Activated CD8-positive, alpha-beta memory T cell treated with anti-CD3 and anti-CD28 coated beads, Interleukin-2, amount 50 U/mL, for 4 hours (primary cell): ENCODE measurements at places on chromosomes 1 and 21.

DNA sequence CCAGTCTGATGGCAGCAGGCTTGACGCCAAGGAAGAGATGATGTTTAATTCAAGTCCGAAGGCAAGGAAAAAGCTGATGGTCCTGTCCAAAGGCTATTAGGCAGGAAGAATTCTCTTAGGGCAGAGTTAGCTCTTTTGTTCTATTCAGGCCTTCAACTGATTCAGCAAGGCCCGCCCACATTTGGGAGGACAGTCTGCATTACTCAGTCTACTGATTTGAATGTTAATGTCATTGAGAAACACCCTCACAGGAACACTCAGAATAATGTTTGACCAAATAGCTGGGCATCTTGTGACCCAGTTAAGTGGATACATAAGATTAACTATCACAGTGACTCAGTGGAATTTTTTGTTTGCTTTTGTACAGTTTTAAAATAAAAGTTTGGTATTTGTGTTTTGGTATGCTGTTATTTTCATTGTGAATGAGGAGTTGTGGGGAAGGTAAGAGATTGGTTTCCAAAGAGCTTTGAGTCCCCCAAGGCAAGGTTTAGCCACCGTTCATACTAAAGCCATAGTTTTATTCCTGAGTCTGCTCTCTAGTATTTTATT, 1.7 kb upstream of the ZNF691 start:
- DNase-seq: no peak

DNA sequence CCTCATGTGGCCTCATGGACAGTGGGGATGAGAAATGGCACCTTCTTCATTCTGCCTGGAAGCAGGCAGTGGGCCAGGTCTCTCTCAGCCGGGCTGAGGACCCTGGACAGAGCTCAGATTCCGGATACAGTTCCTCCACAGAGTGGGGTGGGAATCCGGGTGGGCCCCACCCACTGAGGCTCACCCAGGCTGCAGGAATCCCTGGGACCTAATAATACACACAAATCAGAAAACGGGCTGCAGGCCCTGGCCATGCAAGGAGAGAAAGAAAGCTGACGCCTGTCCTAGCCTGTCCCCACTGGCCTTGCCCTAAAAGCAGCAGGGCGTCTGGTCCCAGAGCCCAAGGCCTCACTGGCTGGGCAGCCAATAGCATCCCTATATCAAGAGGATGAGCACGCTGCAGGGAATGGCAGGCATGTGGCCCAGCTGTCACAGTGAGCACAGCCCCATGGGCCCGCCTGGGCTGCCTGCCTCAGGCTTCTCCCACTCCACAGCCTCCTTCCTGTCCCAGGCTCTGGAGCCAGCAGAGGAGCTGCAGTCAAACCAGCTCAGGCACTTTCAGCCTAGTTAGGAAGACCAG, 25.3 kb downstream of the ACTA1 start:
- DNase-seq: no peak

- no peak for DNase-seq
Observed at GRCh38 chr1:178723546-178723945, 1.5 kb upstream of the RALGPS2 start.

GRCh38 chr1:211420389-211420788, 71.6 kb downstream of the RD3 start:
- no peak for DNase-seq

DNA sequence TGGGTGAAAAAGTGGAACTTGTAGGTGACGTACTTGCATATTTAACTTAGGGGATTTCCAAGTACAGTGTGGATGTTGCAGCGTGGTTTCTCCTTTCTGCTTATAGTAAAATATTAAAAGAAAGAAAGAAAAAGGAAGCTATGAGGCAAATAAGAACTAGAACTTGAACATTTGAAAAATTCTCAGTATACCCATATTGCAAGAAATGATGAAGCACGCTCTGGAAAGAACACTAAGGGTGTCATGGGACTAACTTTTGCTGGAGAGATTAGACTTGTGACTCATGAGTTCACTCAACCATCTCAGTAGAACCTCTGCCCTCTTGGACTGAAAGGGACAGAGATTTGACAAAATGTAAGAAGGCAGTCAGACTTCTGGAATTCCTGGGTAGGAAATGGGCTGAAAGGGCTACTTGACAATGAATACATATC, 704.5 kb upstream of the ADGRL4 start:
- DNase-seq: no peak

GRCh38 chr21:43619344-43619743, 39.9 kb downstream of the HSF2BP start:
- no peak for DNase-seq

- no peak for DNase-seq
Observed at GRCh38 chr1:114517348-114517747, 6.3 kb upstream of the TRIM33 start.

DNA sequence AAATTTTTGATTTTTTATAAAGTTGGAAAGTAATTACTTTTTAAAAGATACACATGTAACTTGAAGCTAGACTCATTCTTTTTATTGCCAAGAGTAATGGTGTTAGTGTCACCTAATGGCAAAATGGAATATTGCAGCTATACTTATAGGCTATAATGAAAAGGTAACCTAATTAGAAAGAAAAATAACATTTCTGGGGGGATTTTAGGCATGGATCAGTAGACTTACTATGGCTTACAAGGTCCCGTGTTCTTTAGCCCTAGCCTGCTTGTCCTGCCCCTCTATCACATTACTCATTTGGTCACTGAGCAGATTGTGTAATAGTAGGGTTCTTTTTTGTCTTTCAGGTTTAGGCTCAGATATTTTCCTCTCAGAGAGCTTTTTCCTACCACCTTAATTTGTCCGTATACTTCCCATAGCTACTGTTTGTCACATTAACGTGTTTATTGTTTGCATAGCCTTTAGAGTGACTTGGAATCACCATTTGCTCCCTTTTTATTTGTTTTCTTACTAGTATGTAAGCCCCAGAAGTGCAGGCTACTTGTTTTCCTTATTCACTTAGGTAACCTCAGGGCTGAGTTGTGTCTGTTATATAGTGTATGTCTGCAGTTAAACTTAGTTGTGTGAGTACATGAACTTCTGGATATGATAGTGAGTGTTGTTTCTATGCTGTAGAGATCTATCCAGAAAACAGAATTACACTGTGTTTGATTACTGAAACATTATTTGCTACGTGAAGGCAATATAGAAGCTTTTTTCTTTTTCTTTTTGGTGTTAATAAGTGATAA, 58.7 kb downstream of the RABGAP1L start:
- no peak for DNase-seq

GRCh38 chr1:204080163-204080903, 7.4 kb downstream of the SOX13 start:
- no peak for DNase-seq

GRCh38 chr21:18274370-18274769, 29.7 kb downstream of the CHODL start:
- no peak for DNase-seq

- no peak for DNase-seq
Observed at GRCh38 chr1:8241417-8242014, 76.4 kb upstream of the SLC45A1 start.

DNA sequence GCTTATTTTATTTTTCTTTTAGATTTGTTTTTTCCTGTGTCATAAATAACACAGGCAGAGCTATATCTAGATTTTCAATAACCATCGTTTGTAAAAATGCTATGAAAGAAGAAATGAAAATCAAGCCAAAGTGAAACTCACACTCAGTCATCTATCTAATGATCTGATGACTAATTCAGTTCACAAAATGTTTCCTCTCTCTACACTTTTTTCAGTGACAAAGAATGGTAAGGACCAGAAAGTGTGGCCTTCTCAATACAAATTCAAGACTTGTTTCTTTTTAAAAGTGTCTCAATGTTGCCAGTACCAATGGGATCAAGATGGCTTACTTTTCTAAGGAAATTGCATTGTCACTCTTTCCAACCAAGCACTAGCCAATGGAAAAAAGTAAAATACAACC, 282.8 kb upstream of the PKN2 start:
- DNase-seq: no peak

GRCh38 chr1:76379506-76379905, 305.0 kb downstream of the ST6GALNAC3 start:
- no peak for DNase-seq

DNA sequence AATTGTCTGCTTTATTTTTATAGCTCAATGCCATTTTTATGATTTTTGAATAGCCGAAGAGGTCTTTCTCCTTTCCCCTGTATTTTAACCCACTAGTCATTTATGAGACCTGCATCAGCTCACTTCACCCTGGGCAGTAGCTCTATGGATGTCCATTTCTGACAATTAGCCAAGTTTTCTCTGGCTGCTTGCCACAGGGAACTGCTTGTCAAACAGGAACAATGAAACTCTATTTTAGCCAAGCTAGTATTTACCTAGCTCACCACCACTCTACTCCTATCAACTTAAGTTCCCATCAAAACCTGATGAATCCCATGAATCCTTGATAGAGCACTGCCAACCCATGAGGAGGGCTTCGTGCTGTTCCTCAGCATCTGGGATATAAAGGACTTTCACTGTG, 406.7 kb downstream of the RWDD3 start:
- no peak for DNase-seq

GRCh38 chr1:156704930-156705320, 458 bp downstream of the CRABP2 start:
- peak; percentile 51 for DNase-seq

DNA sequence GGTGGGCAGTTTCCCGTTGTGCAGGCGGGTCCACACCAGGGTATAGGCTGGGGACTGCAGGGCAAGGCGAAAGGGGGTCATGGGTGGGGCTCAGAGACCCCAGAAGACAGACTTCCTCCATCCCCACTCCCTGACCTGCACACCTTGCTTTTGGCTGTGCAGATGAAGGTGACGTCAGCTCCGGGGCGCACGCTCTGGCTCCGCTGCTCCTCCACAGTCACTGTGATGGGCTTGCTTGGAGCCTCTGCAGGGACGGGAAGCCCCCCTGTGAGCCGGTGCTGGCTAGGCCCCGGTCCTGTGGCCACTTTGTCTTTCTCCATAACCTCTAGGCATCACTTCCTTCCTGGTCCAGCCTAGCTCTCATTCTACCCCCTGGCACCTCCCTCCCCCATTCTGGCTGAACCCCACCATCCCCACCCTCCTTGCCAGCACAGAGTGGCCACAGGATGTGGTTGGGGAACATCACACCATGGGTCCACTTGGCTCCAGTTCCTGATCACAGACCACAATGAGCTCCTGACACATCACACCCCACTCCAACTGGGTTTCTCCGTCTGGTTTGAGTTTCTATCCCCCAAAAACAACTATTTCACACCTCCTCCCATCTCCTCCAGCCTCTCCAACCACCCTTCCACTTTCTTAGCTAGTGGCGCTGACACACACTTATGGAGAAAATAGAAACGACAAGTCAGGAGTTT, 45.2 kb downstream of the LDLRAD2 start:
- no peak for DNase-seq

- no peak for DNase-seq
Observed at GRCh38 chr1:166981589-166981988, 6.2 kb upstream of the ILDR2 start.

- no peak for DNase-seq
Observed at GRCh38 chr1:69175053-69175452, 392.7 kb upstream of the LRRC7 start.

- DNase-seq: no peak
Observed at GRCh38 chr1:30318413-30318812, 405.0 kb downstream of the MATN1 start.

DNA sequence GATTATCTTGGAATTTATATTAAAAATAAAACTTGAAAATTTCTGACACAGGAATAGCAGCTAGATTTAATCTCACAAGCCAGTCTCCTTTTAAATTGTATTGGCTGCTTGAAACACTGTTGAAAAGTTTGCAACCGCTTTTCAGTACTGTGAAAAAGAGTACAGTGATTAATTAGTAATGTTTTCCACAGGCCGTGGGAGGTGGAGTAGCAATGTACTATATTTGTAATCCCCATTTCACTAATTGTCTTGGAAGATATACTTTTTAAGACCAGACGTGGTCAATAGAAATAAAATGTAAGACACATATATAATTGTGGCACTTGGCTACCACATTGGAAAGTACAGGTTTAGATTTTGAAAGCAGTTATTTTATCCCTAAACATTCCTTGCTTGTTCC, 40.8 kb upstream of the MYOCOS start:
- no peak for DNase-seq

- no peak for DNase-seq
Observed at GRCh38 chr1:176998183-176998795, 166.2 kb downstream of the ASTN1 start.

DNA sequence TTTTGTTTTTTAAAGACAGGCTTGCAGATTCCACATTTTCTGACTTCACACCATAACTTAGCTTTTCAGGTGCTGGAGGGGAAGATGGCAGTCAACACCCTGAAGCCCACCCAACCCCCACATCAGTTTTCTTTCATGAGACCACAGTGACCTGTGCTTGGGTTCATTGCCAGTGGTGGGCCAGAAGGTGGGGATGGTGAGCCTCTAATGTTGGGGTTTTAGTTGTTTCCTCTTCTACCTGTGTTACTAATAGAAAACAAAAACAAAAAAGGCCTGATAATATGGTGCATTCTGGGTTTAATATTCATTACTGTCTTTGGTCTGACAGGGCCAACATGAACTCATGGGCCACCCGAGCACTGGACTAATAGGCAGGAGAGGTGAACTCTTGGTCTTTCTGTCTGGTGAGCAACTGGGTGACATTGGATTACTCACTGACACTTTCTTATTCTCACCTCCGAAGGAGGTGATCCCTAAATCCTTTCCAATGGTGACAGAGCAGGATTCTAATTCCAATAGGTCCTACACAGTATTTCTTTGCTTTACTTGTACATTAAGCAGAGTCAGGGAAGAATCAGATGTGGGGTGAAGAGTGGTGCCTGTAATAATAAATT, 132.8 kb downstream of the CLIC6 start:
- DNase-seq: no peak

DNA sequence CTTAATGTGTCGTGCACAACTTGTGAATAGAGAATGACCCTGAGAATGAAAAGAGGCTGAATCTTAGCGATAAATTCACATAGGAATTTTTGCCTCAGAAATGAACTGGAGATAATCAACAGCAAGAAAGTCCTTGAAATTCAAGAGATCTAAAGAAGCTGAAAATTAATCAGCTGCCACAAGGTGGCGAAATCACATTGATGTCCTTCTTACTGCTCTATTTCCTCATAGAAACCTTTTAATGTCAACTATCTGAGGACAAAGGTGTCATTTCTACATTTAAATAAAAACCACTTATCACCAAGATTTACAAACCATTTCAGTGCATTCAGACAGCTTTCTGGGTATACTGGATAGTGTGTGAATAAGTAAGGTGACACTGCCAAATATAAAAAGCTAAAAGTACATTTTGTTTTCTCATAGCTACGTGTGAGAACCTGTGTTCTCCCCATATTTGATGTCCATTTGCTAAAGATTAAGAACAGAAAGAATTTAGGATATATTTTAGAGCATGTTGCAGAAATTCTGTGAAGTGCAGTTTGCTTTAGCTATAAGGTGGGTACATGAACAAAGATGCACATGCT, 485.3 kb upstream of the PTBP2 start:
- no peak for DNase-seq
